Endothelial cell (in vitro differentiated cells): ENCODE measurements at places on chromosomes 5 and 9.

DNA sequence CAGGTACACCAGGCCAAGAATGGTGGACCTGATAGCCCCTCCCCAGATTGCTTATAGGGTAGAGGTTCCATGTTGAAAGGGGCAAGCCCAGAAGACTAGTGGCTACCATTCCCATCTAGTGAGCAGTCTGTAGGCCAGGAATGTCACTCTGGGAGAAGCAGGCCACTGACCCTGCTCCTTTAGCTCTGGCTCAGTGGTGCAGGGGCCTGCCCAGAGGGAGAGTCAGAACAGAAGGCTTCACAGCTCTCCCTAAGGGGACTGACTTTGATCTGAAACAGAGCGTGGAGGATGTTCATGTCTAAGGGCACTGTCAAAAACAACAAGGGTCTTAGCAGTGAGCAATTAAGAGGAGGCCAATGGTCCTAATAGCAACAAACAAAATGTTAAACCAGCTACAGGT lies 81.7 kb downstream of the ZNF354C start:
- no peak for DNase-seq

- DNase-seq: no peak
Measured at GRCh38 chr5:169389318-169389717, 88.4 kb upstream of the SLIT3 start.

GRCh38 chr5:172766287-172767108 lies 4.5 kb downstream of the DUSP1 start:
- no peak for DNase-seq

DNA sequence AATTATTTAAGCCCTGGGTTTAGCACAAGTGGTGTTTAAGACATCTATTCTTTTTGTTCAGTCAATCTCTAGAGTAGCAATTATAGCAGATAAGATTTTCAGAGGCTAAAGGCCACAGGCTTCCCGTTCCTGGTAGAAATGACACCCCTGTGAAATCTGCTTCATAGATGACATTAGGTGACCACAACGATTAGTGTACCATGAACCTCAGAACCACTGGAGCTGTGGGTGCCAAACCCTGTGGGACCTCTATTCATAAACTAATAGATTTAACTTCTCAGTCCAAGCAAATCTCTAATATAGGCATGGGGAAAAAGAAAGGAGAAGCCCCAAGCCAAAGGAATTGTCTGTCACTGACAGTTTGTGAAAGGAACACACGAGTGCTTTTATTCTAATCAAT lies 207.4 kb downstream of the ARRDC3 start:
- DNase-seq: no peak
